Stimulated activated CD4-positive, alpha-beta T cell treated with anti-CD3 and anti-CD28 coated beads, Interleukin-1b, Interleukin-23, amount 100 ng/mL, for 24 hours (primary cell): ENCODE measurements at places on chromosomes 11 and 22.
A peak's percentile ranks its signal among the peaks of the same experiment; 100 is the strongest.

DNA sequence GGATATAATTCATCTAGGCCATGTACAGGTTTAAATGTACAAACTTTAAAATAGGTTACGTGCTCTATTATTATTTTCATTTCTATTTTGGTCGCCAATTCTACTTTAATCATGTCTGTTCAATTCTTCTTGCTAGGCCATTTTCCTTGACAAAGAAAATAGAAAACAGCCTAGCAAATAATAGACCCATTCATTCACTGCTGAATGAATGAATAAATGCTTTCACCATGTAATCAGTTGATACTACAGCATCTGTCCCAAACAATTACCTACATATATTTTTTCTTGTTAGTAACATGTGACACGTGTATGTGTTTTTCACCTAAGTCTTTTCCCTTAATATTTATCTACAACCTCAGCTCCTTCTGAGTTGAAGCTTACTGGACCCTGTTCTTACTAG is 27.5 kb downstream of the SNX19 start:
- no peak for DNase-seq

DNA sequence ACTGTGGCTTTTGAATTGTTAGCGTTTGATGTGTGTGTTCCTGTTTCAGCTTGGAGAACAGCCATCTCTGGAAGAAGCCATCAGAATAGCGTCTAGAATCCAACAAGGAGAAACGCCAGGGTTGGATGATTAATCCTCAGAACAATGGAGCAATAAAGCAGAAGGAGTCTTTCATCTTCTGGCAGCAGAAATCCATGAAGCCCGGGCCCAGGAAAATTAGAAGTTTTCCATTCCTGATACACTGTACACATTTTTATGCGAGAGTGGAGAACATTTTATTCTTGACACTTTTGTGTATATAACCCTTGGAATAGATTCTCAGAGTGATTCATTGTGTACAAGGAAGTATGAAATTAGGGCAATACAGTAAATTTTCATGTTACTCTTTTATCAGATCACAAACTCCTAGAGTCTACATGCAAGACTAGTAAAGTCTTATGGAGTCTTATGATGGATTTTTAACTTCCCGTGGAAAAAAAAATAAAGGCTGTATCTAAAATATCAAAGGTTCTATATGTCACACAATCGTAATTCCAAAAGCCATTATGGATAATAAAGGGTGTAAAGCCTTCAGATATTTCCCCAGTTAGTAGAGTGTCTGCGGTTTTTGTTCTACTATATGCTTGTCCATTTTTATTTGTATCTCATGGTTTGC is 45.9 kb upstream of the WEE1 start:
- DNase-seq: no peak

DNA sequence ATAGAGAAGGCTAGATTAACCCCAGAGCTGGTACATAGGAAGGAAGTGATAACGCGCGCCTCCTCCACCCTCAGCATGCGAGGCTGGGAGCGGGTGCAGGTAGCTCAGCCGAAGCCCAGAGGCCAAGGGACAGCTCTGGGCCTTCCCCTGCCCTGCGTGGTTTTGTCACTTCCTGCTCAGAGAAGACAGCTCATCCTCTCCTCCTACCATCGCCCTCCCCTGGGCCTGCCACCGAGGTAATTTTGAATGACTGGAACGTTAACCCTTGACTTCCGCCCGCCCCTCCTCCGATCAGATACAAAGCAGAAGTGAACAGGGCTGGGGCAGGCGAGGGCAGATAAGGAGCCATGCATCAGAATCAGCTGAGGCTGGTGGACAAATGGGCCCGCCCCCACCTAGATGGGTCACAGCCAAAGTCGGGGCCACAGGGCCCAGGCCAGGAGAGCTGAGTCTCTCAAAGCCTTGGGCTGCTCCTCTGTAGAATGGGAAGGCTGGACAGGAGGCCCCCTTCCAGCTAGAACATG is 1.6 kb downstream of the RAC2 start:
- peak; percentile 84 for DNase-seq

DNA sequence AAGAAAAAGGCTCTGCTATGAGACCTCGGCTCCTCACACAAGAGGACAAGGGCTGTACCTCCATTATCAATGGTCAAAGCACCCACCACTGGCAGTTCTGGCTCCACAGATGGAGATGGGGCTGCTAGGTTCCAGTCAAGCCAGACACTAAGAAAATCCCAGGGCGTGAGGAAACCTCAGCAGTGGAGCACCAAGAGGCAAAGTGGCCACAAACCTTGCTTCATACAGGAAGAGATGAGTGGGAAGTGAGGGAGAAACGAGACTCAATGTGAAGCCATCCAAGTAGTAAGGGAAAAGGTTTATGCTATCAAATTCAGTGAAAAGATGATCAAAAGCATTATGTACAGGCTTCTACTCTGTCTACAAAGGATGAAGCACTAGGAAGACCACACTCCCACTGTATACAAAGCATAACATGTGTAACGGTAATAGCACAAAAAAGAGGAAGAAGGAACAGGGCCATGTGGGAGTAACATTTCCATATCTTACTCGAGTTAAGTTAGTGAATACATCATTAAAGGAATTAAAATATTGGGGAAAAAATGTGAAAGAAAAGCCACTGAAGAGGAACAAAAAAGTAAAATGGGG is 27.0 kb downstream of the POLDIP3 start:
- no peak for DNase-seq

- DNase-seq: no peak
These were observed 26.6 kb downstream of the MAFF start for GRCh38 chr22:38228326-38228872.

DNA sequence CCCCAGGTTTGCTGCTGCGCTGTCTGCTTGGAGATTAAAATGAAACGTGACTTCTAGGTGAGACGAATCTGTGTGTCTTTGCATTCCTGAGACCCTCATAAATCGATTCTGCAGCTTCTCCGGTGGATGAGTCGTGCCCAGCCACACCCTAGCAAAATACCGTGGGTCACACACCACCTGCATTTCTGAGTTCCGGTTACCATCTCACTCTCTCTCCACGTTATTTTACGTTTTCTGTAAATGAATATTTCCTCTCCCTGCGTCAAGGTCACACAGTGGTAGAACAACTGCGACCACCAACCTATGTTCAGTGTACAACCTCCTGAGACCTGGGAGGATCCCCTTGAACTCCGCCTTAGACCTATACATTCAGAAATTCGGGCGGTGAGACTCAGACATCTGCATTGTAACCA is 1.1 kb downstream of the YWHAH start:
- DNase-seq: no peak

DNA sequence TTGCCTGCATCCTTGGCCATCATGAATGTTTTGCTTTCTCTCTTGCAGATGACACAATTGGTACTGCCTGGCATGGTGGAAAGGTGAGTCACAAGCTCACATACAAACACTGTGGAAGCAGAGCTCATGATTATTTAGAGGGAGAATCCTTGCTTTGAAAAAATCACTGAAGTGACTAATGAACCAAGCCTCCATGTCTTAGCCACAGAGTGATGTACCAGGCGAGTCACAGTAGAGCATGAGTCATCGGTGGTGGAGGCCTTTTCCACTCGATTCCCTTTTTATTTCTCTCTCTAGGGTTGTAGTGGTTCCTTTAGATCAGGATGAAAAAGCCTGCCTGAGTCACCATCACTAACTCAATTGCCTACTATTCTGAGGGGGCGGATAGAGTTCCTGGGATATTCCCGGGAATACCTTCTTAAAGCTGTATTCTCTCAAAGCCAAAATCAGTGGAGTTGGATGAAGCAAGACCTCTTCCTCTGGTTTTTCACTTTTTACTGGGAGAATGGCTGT is 49.6 kb upstream of the ALKBH3 start:
- peak; percentile 23 for DNase-seq

- DNase-seq: no peak
These were observed 40.2 kb downstream of the PANX1 start for GRCh38 chr11:94168882-94169281.

- no peak for DNase-seq
These were observed 188.9 kb downstream of the TBC1D22A start for GRCh38 chr22:46951350-46951749.

- no peak for DNase-seq
These were observed 87.2 kb upstream of the CARD18 start for GRCh38 chr11:105226766-105227165.

- DNase-seq: no peak
These were observed 11.3 kb upstream of the NLRP6 start for GRCh38 chr11:266676-267439.

- no peak for DNase-seq
These were observed 106.1 kb downstream of the SLC1A2 start for GRCh38 chr11:35313066-35313759.

DNA sequence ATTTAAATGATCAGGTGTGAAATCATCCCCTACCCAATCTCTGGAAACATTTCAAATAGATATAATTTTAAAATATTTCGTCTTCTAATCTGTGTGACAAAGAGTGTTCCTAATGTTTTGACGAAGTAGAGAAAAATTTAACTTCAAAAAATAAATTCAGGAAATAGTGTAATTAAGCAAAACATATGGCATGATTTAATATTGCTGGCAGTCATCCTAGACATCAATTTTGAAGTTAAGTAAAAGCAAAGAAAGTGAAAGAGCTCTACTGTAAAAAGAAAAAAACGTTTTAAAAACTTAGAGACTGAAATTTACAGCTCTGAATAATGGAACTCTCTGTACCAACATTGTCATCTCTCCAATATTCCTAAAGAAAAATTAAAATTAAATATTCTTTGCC is 1062.3 kb downstream of the LRRC4C start:
- no peak for DNase-seq

DNA sequence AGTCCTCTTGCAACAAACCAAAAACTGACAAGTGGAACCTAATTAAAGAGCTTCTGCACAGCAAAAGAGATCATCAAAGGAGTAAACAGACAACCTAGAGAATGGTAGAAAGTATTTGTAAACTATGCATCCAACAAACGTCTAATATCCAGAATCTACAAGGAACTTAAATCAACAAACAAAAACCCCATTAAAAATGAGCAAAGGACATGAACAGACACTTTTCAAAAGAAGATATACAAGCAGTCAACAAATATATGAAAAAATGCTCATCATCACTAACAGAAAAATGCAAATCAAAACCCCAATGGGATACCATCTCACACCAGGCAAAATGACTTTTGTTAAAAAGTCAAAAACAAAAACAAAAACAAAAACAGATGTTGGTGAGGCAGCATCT is 33.7 kb downstream of the ZNF214 start:
- DNase-seq: no peak

GRCh38 chr22:20211997-20212753 is 55.9 kb downstream of the RTN4R start:
- DNase-seq: no peak
